ENCODE measurements at places on chromosomes 6 and 20.

- DNase-seq = no peak
Measured at GRCh38 chr20:62793757-62794006, 2.6 kb upstream of the MRGBP start.

DNA sequence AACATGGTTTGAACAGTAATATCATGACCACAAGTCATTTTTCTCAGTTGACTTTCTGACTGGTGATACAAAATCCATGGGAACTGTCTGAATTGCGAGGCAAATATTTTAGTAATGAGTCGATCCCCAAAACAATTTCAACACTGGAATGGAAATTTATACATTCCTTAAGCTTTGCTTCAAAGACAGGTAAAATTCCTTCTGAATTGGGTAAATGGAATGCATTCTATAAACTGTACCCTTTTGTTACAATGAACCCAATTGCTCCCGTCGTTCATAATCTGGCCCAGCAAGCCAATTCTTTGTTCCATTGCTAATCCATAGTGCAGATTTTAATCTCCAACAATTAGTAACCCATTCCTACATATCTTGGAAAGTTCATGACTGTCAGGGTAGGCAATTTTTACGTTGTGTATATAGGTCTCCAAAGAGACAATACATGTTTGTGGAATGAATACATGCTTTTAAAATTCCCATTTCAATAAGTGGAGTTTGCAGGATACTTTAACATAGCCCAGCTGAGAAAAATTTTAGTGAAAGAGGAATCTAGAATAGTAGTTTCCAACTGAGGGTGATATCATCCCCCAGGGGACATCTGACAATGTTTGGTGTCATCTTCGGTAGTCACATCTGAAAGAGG, 32.7 kb downstream of the CYP24A1 start:
- no peak for DNase-seq

GRCh38 chr6:143301188-143301587, 149.3 kb downstream of the ADAT2 start:
- DNase-seq = no peak

DNA sequence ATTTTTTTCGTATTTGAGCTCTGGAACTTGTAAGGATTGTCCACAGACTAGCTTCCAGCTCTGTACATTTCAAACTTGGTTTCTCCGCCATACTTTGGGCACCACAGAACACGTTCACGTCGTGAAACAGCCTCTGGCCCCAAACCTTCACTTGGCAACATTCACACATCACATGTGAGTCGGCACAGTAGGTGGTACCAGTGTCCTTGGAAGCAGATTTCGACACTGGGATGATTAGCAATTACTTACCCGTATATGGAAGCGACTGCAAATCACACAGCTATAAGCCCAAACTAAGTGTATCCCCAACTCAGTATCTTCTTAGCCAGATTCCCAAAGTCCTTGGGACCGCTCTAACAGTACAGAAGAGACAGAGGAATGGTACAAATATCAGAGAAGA, 60.2 kb downstream of the MAFB start:
- no peak for DNase-seq

DNA sequence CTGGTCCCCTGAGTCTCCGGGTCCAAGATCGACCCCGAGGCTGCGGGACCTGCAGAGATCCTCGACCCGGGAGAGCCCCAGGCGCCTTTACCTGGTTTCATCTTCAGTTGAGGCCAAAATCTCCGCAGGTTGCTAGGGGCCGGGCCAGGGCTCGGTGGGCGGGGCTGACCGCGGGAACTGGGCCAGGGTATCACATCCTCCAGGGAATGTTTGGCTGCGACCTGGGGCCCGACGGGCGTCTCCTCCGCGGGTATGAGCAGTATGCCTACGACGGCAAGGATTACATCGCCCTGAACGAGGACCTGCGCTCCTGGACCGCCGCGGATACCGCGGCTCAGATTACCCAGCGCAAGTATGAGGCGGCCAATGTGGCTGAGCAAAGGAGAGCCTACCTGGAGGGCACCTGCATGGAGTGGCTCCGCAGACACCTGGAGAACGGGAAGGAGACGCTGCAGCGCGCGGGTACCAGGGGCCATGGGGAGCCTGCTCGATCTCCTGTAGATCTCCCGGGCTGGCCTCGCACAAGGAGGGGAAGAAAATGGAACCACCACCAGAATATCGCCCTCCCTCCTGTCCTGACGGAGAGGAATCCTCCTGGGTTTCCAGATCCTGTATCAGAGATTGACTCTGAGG, 53.8 kb upstream of the POLR1H start:
- no peak for DNase-seq

GRCh38 chr6:143110572-143110971, 49.9 kb downstream of the AIG1 start:
- no peak for DNase-seq

DNA sequence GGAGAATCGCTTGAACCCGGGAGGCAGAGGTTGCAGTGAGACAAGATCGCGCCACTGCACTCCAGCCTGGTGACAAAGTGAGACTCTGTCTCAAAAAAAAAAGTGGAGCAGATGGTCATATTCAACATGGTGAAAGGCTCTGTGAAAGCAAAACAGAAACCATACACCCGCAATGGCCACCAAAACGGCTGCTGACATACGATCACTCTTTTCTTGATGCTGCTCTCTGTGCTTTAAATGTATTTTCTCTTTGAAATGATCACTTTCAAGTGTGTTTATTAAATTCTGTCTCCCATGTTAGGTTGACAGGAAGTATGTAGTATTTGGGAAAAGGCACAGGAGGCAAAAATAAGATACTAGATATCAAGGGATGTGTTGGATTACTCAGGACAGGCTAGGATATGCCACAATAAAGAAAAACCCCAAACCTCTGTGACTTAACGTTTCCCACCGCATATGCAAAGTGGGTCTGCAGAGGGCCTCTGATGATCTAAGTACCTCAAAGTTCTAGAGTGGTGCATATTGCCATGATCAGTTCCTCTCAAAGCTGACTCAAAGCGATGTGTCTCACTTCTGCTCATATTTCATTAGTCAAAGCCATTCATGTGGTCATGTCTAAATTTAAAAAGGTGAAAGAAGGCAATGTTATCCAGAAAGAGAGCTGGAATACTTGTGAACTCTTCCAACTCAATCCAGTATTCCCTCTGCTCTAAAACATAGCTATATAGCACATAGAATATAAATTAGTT, 155.1 kb upstream of the SOX4 start:
- DNase-seq = no peak

GRCh38 chr6:142542704-142543233, 241.0 kb downstream of the ADGRG6 start:
- no peak for DNase-seq

DNA sequence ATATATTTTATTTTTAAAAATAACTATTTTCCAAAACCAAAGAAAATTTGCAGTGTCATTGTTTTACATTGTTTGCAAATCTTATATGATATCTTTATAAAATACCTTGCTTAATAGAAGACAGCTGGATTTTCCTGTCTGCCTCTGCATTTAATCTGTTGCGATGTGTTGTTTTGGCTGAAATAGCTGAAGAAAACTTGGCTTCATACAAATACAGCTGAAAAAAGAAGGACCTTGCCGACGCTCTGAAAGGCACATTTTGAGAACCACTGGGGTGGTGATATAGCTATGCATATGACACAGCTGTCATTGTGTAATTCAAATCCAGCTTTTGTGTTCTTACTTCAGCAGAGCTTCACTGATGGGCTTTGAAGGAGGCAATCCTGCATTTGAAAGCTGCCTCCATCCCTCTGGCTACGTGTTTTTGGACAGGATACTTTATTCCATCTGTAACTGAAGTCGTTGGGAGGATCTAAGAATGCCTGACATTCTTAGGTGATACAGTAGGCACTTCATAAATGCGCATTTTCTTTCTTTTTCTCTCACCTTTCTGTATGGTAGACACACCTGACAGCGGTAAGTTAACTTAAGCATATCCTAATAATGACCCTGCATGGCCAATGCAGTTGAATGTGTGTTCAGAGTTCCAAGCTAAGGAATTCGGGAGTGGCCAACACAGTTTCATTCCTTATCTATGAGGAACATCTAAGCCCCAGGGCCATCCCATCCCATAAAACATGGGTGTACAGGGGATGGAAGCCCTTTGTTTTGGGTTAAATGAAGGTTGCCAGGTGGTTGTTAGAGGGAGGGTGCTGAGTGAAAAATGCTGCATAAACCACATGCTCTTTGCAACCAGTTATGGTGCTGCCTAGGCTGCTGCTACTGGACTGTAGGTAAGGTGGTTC, 213.0 kb downstream of the TFAP2A start:
- DNase-seq = no peak

GRCh38 chr6:105546754-105547153, 143.9 kb upstream of the PREP start:
- DNase-seq = no peak

GRCh38 chr20:60137657-60138245, 179.5 kb downstream of the CDH26 start:
- no peak for DNase-seq

DNA sequence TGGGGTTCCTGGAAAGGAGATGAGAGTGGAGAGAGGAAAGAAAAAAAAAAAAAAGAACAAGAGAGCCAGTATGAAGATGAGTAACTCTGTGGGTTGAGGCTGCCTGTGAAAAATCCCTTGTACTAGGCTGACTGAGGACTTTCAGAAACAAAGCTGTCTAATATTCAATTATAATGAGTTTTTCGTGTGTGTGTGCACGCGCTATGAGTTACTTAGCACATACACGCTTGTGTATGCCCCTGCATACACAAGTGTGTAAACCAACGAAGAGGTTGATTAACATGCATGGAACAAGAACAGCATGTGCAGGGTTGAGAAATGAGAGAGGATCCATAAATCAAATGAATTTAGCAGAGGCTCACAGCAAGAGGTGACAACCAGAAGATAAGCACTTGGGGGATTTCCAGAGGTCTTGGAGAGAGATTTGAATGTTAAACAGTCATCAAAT, 4.8 kb upstream of the RBPJL start:
- no peak for DNase-seq

- DNase-seq = no peak
Measured at GRCh38 chr6:137926207-137926731, 59.2 kb downstream of the TNFAIP3 start.

- DNase-seq = no peak
Measured at GRCh38 chr6:13273202-13273930, 55.0 kb downstream of the TBC1D7 start.

DNA sequence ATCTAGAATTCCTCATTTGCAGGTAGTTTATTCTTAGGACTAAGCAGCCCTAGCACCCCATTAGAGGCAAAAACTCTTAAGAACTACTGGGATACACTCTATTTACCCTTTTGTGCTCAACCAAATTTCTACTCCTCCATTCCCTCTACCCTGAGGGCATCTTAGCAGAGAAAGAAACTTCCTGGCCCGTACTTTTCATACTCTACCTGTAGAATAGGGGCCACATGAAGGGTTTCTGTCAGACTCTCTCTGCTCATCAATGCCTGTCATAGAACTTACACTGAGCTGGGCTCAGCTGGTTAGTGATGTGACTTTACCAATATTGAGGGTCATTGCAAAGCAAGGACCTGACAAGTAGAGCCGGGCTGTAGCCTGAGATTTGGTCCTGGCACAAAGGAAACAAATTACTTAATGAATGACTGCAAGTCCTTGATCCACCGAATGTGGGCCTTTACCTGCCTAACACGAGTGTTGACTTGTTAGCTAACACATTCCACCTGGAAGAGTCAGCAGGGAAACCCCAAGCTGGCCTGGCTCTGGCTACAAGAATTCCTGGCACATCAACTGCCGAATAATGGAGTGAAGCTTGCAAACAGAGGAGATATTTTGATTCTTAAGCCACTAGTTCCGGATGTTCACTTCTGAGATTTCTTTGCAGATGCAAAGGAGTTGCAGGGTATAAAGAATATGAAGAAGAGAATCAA, 280.5 kb upstream of the JAG1 start:
- no peak for DNase-seq

GRCh38 chr6:124888581-124889371, 73.5 kb upstream of the RNF217 start:
- DNase-seq = no peak

GRCh38 chr6:122692175-122692598, 82.0 kb downstream of the PKIB start:
- no peak for DNase-seq

GRCh38 chr6:16930432-16930831, 169.2 kb upstream of the ATXN1 start:
- no peak for DNase-seq

DNA sequence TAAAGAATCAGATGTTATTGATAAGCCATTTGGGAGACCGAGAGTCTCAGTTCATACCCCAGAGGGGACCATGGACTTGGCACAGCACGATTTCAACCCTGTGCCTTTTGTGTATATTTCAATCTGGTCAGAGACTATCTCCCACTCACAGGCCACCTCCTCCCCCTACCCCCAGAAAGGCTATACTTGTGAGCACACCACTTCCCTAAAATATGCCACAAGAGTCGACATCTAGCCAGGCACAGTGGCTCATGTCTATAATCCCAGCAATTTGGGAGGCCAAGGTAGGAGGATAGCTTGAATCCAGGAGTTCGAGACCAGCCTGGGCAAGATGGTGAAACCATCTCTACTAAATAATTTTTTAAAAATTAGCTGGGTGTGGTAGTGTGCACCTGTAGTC, 13.6 kb upstream of the TCF15 start:
- no peak for DNase-seq

- no peak for DNase-seq
Measured at GRCh38 chr6:8651998-8652397, 216.7 kb upstream of the SLC35B3 start.

GRCh38 chr20:9103955-9104354, 35.1 kb downstream of the PLCB4 start:
- DNase-seq = no peak

- DNase-seq = no peak
Measured at GRCh38 chr6:79737172-79737571, 106.0 kb downstream of the SH3BGRL2 start.

GRCh38 chr6:18055098-18055497, 67.4 kb downstream of the NHLRC1 start:
- DNase-seq = no peak
